Glomerular endothelial cell (primary cell): ENCODE measurements at places on chromosomes 12 and 14.

DNA sequence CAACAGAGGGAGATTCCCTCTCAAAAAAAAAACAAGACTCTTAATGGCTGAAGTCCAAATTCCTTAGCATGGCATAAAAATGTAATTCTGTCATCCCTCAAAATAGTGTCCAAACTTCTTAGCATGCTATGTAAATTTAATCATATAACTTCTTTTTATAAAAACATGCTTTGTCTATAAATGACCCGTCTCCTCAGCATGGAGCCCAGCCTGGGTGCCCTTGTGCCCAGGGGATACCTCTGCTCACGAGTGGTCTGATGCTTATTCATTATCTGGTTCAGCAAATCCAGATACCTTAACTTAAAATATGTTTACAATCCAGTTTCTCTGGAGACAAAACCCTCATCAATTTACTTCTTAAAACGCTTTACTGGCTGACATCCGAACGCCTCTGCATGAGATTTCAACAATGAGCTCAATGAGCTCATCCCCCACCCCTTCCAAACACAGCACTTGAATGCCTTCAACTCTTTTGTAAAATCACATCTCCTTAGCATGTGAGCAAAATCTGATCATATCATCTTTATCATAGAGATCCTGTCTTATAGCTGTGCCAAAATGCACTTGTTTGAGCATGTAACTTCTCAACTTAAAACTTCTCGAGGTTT, 15.7 kb downstream of the RTL1 start:
- no peak for DNase-seq

DNA sequence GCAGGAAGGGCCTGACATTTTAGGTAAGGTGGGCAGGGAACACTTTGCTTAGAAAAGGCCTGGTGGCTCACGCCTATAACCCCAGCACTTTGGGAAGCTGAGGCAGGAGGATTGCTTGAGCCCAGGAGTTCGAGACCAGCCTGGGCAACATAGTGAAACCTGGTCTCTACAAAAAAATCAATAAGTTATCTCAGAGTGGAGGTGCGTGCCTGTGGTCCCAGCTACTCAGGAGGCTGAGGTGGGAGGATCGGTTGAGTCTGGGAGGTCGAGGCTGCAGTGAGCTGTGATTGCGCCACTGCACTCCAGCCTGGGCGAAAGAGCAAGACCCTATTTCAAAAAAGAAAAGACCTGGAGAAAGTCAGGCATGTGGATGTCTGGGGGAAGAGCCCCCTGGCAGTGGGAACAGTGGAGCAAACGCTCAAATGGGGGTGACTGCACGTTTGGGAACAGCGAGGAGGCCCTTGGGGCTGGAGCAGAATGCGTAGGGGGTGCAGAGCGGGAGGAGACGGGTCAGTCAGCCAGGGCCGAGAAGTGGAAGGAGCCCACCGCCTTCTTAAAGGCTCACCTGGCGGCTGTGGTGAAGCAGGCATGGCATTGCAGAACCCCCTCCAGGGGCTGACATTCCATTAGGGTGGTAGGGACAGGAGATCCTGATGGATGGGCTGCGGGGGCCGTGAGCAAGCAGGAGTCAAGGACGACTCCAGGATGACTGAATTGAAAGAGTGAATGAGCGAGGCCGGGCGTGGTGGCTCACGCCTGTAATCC, 6.2 kb upstream of the KIF26A start:
- DNase-seq: no peak

DNA sequence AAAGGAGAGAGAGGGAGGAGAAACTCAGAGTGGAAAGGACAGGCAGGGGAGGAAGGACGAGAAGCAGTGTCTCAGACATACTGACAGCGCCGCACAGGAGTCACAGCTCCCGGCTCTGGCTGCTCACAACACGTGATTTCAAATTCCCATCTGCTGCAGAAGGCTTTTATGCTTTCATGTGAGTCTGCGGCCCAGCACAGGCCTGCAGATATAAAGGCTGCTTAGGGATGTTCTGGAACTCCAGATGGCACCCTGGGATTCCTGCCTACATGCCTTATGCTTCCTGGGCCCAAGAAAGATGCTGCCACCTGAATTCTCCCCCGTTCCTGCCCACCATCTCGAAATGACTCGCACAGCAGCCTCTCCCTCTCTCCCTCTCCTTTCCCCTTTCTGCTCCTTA, 89.6 kb downstream of the NUAK1 start:
- DNase-seq: no peak

GRCh38 chr14:71321574-71322315, 414.5 kb downstream of the PCNX1 start:
- DNase-seq: peak; percentile 44

GRCh38 chr12:67356380-67356774, 87.2 kb downstream of the CAND1 start:
- DNase-seq: no peak
